ENCODE measurements at places on chromosomes 5 and 9.
A peak's percentile ranks its signal among the peaks of the same experiment; 100 is the strongest.

- no peak for DNase-seq
These were observed 491.7 kb downstream of the CCDC171 start for GRCh38 chr9:16044579-16044881.

- peak; percentile 60 for DNase-seq
These were observed 64.3 kb downstream of the GOLM1 start for GRCh38 chr9:86034863-86035734.

DNA sequence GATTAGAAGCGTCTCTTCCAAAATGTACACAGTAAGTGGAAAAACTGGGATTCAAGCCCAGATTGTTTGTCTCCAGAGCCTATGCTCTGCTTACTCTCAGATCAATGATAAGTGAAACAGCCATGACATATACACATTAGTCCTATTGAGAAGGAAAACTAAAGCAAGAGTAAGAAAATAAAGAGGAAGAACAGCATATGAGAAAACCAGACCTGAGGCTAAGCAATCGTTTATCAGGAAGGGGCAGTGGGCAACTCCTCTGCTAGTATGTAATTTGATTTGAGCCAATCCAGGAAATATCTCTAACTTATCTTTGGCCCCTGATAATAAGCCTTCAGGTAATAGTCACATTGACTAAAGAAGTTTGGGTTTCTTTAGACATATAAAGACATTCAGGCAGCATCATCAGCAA lies 789.9 kb upstream of the C9orf72 start:
- DNase-seq: no peak

DNA sequence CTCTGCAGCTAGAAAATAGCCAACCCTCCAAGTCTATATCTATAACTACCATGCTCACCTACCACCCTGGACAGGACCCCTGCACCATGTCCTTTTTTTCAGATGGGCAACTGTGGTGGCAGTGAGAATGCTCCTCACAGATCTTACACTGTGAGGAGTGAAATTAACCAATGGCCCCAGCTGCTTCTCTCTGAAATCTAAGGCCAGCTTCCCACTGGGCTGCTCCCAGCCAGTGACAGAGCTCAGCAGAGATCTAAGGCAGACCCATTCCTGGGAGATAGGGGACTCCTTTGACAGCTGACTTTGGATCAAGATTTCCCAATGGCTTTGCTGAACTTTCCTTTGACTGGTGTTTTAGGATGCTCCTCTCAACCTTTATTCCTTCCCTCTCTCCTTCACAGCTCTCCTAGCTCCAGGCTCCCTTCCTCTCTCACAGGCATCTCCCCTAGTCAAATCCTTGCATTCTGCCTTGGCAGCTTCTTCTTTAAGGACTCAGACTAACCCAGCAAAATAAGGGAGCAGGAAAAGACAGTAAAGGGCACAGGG lies 1.6 kb upstream of the ARAP3 start:
- no peak for DNase-seq

DNA sequence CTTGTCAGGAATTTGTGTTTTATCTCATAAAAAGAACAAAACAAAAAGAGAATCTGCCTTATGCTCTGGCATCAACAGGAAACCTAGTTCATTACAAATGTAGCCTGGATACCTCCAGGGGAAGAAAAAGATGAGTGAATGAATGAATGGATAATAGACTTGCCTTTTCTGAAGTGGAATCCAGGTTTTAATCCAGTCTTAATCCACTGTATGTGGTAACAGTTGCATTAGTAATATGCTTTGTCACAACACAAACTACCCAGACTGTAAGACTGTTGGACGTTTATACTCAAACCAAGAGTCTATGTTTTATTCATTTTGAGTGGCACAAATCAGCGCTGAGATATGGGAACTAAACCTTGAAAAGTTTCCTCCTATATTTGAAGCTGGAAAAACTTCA lies 32.1 kb upstream of the MAP3K1 start:
- peak; percentile 42 for DNase-seq

- DNase-seq: peak; percentile 46
These were observed 2.2 kb downstream of the PLCXD3 start for GRCh38 chr5:41508186-41508585.

DNA sequence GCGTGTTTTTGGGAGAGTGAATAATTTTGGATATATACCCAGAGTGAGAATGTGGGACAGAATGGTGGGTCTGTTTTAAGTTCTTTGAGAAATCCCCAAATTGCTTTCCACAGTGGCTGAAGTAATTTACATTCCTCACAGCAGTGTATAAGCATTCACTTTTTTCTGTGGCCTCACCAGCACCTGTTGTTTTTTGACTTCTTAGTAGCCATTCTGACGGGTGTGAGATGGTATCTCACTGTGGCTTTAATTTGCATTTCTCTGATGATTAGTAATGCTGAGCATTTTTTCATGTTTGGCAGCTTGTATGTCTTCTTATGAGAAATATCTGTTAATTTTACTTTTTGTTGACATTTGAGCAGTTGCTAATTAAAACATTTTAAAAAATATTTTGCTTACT lies 9.4 kb upstream of the SPATA31D1 start:
- DNase-seq: no peak

DNA sequence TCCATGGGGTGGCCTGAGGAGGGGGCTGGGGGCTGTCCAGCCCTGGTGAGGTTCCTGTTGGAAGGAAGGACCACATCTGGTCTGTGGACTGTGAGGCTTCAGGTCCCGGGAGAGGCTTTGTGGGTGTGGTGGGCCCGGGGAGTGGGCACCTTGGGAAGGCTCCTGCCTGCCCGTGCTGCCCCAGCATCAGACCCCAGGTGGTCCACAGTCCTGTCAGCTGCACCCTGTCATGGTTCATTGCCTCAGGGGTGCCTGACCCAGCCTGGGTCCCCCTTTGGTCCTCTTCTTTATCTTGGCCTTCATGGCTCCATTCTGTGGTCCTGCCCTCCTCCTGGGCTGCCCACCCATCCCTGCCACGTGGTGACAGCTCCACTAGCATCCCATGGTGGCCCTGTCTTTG lies 36.7 kb downstream of the WNK2 start:
- DNase-seq: no peak

DNA sequence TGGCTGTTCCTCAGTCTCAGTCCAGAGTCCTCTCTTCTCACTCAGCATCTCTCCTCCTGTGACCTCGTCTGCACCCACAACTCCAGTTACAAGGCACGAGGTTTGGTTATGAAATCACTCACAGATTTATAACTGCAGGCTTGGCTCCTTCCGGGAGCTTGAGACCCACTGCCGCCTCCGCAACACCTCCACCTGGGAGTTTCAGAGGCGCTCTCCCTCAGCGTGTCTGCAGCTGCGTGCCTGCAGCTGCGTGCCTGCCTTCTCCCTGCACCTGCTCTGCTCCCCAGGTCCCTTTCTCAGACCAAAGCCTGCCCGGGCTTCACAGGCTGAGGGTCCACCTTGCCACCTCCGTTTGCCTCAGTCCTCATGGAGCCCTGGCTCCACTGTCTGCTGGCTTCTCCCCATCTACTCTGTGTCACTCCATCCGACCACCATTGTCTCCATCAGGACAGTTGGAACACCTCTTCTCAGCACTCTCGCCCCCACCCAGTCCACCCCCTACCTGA lies 51.5 kb downstream of the HRH2 start:
- no peak for DNase-seq

DNA sequence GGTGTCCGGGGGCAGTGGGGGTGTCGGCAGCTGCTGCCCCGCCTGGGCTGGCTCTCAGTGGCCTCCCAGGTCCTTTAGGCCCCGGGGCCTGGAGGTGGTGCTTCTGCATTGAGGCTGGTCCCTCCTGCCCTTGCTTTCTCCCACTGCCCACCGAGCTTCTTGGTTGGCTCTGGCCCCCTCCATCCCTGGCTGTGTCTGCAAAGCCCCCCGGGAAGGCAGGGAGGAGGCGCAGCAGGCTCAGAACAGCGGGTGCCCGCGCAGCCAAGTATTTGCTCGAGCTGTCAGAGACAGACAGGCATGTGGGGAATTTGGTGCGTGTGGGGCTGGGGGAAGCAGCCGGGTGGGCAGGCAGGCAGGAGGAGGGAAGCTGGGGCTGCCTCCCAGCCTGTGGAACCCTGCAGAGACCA lies 11.5 kb downstream of the CXXC5 start:
- DNase-seq: no peak

- no peak for DNase-seq
These were observed 83.5 kb downstream of the C9orf152 start for GRCh38 chr9:110124439-110124838.

- no peak for DNase-seq
These were observed 19.6 kb downstream of the RGS3 start for GRCh38 chr9:113482991-113483675.

DNA sequence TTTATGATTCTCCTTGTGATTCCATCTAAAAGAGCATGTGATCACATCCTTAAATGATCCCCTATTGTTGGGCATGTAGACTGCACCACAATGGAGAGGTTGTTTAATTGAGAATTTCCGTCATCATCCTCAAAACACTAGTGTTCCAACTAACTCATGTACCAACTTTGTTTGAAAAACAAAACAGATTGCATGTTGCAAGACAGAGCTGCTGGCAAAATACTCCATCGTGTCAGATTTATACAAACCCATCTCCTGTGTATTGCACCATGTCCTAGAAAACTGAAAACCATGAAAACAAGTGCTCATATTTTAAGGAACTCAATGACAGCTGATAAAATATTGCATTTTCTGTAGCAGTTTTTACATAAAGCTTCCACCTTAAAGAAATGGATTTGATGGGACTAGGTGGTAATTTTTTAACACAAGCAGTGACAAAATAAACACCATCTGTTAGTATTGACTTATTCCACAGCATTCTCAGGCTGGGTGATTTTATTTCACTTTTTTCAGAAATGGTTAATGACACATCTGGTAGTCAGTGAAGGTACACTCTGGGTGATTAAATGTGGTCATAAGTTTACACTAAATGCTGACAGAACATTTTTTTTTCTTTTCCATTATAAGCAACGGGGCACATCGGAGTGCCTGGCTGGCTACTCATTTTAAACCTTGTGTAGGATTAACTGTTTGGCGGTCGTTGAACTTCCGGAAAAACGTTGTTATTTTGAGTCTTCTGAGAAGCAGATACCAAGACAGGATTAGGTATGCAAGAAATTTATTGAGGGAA lies 602.9 kb upstream of the WWC1 start:
- DNase-seq: peak; percentile 46

- DNase-seq: no peak
These were observed 284.9 kb downstream of the TMEM38B start for GRCh38 chr9:105979290-105979689.

DNA sequence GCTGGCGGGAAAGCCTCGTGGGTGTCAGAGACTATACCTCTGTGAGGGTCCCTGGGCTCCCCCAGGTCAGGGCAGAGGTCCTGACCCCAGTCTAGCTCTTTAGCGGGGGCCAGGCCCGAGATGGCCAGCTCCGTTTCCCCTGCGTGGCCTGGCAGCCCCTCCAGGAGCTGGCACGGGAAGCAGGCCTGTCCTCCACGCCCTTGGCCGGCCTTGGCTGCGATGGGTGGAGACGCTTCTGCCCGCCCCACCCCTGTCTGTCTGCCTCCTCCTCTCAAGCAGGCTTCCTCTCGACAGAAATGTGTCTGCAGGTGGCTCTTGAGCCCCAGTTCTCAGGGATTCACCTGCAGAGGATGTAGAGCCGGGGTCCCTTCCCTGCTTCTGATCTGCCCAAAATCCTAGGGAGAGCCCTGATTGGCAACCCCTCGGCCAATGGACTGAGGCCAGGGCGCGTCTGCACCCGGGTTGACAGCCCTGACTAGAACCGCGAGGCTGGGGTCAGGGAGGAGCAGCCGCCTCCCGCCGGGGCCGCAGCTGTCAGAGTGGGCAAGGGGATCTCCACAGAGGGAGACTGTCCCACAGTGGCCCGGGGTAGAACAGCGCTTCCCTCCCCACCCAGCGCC lies 2.6 kb upstream of the GRIN1 start:
- no peak for DNase-seq

- DNase-seq: no peak
These were observed 115.8 kb downstream of the DPYSL3 start for GRCh38 chr5:147393874-147394672.

GRCh38 chr5:90473396-90474234 lies 956 bp downstream of the MBLAC2 start:
- peak; percentile 41 for DNase-seq

DNA sequence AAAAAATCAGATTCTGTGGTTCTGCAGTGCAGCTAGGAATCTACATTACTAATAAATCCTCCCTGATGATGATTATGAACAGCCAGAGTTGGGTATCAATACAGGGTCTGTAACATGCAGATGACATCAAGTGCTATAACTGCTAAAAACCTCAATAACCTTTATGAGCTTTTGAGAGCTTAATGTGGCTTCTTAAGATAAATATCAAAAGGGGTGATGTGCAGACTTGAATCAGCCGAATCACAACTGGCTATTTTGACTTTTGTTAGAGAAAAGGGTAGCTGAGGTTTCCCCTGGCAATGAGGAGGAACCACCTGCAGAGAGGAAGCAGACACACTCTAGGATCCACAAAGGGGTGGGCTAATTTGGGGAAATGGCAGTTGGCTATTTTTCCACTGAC lies 30.2 kb downstream of the CAPSL start:
- no peak for DNase-seq

- no peak for DNase-seq
These were observed 531.9 kb upstream of the PTPRD start for GRCh38 chr9:11144746-11145145.

GRCh38 chr5:154038261-154038706 lies 426 bp downstream of the FAM114A2 start:
- DNase-seq: peak; percentile 41

DNA sequence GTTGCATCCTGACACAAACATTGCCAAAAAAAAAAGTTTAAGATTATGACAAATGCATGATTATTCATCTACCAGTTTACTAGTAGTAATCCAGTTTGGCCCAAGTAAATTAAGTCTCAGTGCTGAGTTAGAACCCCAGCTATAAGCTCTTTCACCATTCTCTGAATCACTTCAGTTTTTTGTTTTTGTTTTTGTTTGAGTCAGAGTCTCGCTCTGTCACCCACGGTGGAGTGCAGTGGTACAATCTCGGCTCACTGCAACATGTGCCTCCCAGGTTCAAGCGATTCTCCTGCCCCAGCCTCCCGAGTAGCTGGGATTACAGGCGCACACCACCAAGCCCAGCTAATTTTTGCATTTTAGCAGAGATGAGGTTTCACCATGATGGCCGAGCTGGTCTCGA lies 1.5 kb upstream of the PCYOX1L start:
- peak; percentile 59 for DNase-seq

DNA sequence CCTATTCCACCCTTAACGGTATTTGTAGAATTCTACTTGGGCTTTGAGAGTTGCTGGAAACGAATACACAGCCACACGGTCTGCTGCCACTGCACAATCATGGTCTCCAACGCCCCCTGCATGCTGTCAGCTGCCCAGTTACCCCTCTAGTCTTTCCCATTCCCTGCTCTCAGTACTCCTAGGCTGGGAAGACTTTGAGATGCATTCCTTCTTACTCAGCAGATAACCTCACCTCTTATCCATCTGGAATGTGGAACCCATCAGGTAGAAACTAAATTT lies 92.8 kb downstream of the ANKH start:
- peak; percentile 5 for DNase-seq

GRCh38 chr5:111158105-111158744 lies 66.0 kb upstream of the CAMK4 start:
- peak; percentile 76 for DNase-seq

DNA sequence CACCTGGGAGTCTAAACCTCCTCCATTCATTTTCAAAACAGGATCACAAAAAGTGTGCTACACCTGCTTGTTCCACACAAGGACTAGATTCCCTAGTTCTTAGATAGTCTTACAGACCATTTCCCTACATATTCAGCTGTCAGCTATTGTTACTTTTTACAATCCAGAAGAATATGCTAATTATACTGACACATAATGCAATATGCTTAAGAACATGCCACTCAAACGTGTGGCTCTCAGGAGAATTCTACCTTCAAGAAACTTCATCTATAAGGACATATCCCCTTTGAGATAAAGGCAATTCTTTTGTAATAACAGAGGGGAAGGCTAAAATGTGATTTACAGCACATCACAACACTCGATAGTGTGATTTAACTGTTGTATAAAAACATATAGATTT lies 456.1 kb upstream of the ARRDC3 start:
- DNase-seq: no peak

Data from epithelial cell of esophagus (primary cell).